DMS 273 treated with DMSO at 0.1 percent for 48 hours (cell line): ENCODE measurements at places on chromosomes 5 and 9.

GRCh38 chr5:103037673-103038455 lies 82.1 kb downstream of the GIN1 start:
- no peak for DNase-seq

DNA sequence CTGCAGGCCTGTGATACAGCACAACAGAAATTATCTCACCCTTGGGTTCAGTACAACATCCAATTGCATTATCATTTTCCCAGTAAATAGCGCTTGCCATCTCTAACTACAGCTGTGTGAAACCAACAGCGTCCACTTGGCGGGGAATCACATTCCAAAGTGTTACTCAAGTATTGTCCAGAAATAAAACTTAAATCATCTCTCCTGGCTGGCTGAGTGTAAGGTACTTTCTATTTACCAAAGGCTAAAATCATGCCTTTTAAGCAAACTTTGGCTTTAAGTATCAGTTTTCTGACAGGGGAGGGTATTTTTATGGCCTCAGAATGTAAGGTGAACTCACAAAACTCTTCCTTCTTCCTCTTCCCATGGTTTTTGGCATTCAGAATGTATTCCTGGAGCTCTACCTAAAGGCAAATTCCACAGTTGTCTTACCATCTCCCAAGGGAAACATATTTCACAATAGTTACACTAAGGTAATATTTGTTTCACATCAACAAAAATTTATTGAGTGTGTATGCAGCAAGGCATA lies 205.6 kb upstream of the MPDZ start:
- no peak for DNase-seq

DNA sequence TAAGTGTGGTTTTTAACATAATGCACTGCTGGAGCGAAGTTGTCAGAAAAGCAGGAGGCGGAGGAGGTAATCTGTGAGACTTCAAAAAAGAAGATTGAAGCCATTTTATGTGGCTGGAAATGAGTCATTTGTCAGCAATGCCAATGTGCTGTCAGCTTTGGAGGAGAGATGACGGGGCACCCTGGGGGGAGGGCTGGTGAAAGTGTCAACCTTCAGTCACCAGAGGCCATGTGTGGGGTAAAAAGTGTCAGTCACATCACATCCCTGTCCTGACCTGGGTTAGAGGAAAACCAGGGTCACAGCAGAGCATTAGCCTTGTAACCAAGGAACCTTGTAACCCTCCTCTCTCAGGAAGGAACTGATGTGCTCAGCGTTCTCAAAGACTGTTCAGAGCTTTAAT lies 59.1 kb downstream of the TLR4 start:
- DNase-seq = no peak

DNA sequence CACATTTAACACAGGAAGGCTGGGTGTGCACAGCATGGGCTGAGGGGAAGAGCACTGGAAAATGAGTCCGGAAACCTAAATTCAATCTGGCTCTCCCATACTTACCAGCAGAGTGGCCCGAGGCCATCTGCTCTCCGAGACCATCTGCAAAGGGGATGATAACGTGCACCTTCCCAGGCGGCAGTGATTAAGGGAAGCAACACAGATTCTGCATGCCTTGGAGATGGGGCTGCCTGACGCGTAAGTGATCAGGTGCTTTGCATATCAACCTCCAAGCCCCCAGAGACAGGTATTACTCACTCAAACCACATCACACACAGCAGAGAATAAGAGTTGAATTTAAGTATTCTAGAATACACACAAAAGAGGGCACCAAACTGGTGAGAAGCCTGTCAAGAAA lies 9.1 kb downstream of the EPB41L4B start:
- DNase-seq = peak; percentile 49

DNA sequence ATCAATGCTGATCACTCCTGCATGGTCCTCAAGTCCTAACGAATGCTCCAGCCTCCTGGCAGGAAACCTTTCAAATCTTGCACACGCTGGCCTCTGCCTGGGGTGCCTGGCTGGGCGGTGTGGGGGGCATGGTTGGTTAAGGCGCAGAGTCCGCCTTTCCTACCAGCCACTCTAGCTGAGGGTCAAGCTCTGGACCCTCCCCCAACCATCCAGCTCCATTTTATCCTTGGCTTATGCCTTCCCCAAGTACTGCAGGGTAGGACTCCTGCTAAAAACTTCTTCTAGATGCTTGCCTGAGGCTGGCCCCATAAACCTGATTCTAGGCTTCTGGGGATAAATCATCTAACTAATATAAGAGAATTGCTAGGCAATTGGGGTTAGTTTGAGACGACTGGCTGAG lies 808 bp upstream of the MVB12B start:
- DNase-seq = no peak

GRCh38 chr5:80299601-80300000 lies 20.2 kb upstream of the SPZ1 start:
- DNase-seq = no peak

DNA sequence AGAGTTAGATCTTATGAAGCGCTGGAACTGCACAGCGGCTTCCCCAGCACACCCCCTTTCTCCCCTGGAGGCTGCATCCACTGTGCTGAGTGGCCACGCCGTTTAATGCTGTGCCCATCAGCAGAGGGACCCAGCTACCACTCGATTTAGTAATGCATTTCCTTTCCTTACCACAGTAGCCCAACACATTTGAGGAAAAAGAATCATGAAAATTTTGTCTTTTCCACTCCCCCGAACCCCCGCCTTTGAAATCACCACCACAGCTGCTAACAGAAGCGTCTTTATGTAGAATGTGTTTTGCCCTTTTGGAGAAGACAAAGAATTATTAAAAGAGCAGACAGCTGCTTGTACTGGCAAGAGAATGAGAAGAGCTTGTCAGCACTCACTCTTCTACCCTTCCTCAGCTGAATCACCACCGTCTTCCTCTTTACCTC lies 73.2 kb downstream of the ACER2 start:
- no peak for DNase-seq

DNA sequence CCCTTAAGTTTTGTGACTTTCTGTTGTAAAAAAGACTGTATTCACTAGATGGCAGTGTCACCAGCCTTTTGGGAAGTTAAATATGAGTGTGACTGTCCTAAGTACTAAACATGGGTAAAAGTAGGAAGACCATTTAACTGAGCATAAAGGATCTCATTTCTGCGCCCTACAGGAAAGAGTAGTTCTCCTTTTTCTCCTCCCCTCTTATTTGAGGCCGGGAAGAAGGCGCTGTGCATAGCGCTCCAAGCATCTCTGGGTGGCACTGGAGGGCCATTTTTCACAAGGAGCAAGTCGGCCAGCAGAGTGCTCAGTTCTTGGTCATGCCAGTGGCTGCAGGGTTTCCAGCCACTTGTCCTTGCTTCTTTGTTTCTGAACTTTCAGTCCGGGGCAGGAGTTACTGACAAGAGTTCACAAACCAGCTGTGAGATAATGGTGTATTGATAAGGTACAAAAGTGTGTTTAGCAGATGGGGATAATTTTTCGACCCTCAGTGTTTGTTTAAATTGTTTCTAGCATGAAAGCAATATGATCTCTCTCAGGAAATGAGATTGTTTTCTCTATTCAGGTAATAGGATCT lies 227.6 kb upstream of the DMRT1 start:
- DNase-seq = peak; percentile 64

DNA sequence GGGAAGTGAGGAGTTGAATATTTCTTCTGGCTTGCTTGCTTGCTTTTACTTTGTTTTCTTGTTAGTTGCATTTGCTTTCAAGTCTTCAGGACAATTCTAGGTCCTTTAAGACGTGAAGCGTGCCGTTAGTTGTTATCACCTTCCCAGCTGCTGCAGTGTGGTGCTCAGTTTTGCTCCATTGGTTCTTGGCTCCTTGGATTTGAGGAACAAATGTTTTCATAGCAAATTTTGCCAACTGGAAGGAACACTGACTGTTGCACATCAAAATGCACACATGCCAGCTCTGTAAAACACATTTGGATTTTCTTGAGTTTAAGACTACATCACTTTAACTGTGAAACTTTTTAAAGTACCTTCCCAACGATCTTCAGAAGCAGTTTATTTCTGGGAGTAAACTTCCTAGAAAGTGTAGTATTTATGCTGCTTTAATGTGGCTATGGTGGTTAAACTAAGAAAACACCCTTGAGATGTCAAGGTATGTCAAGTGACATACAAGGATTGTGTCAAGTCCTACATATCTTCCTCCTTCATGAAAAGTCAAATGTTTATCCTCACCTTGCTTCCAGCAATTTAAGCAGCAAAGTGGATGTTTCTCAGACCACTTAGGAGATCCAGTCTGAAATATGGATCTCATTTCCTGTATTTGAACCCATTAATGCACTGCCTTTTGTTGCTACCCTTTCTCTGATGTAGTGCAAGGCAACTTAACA lies 24.9 kb downstream of the MOCS2 start:
- no peak for DNase-seq

DNA sequence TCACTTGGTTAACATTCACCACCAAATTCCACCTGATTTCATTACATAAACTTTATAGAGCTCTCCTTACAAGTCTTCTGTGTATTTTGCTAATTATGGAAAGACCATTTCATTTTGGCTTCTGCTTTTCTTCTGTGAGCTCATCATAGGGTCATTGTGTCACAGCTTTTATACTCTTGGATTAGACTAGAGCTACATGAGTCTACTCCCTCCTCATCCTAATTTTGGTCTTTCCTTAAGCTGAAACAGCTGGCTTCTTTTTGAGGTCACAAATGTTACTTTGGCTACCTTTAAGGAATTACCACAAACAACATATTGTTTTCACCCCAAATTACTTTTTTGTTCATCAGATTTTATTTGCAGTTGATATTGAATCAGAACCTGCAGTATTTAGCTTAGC lies 103.0 kb downstream of the NPR3 start:
- DNase-seq = no peak

GRCh38 chr9:80968611-80969010 lies 720.7 kb downstream of the TLE1 start:
- DNase-seq = no peak

DNA sequence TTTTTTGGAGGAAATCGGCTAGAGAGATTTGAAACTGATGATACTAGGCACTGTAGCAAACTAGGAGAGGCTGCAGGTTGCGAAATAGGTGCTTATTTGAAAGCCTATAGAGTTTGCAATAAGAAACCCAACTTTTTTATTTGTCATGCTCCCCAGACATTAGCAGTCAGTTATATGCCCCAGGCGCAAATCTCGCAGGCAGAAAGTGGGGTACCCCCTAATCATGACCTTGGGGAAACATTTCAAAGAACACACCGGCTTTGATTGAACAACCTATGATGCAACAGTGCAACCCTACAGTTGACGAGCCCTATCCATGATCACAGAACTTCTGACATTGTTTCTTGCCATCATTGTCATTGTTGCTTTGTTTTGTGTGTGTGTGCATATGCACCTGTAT lies 510.5 kb downstream of the RAB3C start:
- no peak for DNase-seq
